ENCODE measurements at places on chromosomes 4 and X.
A peak's percentile ranks its signal among the peaks of the same experiment; 100 is the strongest.

DNA sequence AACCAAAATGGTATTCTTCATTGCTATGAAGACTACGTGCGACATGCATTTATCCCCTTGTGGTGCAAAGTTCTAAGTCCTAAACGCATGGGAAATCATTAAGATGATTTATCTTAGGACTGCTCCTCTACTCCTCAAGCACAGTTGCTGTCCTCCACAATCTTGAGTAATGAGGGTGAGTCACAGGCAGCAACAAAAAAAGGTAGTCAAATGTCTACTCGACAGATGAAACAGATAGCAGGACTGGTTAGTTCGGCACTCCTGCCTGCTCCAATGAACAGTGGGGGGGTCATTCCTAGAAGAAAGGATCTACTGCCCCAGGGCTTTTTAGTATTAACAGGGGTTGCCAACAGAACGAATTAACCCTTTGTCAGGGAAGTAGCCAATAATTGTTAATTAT lies 233.7 kb upstream of the FGF13 start:
- DNase-seq: no peak

DNA sequence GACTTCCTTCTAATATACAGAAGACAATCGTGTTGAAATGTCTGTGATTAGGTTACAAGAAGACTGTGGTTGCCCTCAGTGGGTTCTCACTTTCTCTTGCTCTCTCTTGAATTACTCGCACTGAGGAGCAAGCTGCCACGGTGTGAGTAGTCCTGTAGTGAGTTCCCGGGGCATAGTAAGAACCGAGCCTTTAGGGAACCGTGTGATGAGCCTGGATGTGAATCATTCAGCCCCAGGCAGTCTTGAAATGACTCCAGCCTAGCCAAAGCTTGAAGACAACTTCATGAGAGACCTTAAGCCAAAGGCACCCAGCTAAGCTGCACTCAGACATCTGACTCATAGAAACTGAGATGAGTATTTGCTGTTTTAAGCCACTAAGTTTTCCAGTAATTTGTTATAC lies 292.7 kb downstream of the SPOCK3 start:
- peak; percentile 63 for DNase-seq

DNA sequence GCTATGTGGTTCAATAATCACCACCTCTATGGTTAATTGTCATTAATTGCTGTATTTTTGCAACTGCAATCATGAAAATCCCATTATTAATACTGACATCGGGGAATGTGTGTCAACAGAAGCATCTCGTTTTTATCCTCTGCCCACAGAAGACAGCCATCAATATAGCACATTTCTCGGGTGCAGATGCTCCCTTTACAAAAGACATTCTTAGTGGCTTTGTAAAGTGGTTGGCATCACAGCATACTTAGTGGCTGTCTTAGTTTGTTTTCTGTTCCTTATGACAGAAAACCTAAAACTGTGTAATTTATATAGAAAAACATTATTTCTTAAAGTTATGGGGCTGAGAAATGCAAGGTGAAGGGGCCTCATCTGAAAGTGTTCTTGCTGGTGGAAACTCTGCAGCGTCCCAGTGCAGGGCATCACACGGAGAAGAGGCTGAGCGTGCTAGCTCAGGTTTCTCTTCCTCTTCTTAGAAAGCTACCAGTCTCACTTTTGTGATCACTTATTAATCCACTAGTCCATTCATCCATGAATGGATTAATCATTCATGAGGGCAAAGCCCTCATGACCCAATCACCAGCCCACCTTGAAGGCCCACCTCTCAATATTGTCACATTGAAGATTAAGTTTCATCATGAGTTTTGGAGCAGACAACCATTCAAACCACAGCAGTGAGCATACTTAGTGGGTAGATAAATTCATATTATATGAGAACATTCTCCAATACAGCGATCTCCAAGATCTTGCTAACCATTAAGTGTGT lies 1067.7 kb upstream of the PABPC4L start:
- DNase-seq: no peak

DNA sequence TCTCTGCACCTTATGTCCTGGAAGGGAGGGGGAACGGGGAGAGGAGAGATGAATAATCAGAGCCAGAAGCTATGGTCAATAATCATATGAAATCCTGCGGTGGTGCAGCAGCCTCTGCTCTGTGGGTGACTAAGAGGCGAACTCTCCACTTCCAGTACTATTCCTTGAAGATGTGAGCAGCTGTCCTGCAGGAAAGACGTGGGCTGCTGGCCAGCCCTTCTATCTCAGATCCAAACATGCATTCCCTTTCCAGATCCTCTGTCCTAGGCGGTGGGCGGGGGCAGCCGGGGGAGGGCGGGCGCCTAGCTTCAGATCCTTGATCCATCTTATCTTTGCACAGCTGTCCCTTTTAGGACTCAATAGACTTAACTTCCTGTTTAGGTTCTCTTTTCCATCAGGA lies 34.5 kb downstream of the SPINK2 start:
- DNase-seq: no peak

- DNase-seq: no peak
Observed at GRCh38 chrX:96449191-96449590, 235.5 kb upstream of the DIAPH2 start.

DNA sequence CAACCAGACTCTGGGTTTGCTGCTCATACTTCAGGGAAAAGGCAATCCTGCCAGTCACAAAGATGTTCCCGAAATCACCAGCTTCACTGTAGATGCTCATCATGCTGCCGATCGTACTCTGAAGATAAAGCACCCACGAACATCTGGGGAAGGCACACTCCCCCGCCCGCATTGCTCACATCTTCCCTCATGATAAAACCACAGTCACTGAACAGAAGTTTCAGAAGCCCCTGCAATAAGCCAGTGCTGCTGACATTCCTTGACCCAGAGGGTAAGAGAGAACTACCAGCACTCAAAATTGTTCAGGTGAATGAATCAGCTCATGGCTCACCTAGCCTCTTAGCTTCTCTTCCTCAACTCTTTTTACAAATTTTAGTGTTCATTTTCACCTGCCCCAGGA lies 43.1 kb downstream of the SRPX2 start:
- DNase-seq: no peak

GRCh38 chr4:183638436-183638835 lies 20.5 kb downstream of the RWDD4 start:
- no peak for DNase-seq

DNA sequence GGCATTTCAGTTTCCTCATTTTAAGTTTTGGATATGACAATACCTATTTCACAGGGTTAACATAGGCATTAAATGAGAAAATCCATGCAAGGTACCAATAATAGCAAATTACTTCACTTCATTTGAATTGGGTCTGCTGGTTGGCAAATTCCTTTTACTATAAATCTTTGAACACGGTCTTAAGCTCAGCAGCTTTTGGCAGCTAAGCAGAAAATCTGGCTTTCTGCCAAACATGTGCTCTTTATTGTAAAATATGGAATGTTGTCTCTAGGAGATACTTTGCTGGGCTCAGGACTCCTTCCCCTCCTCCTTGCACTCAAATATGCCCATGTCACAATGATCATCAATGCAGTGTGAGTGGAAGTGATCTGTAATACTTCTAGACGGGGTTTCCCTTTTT lies 16.8 kb upstream of the DMP1 start:
- no peak for DNase-seq

DNA sequence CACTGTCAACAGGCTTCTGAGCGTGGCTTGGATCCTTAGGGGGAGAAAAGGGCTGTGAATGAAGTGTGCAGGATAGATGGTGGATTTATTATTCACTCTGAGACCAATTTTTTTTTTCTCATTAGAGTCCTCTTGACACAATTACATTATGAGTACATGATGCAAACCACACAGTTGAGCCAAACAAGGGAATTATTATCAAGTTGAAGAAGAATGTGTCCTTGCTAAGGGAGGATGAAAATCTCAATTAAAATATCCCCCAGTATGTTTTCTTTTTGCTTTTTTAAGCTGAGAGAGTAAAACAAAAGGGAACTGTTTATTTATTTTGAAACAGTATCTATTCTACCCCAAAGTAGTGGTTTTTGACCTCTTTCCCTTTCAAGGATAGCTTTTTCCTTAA lies 40.4 kb downstream of the RPS3A start:
- no peak for DNase-seq

DNA sequence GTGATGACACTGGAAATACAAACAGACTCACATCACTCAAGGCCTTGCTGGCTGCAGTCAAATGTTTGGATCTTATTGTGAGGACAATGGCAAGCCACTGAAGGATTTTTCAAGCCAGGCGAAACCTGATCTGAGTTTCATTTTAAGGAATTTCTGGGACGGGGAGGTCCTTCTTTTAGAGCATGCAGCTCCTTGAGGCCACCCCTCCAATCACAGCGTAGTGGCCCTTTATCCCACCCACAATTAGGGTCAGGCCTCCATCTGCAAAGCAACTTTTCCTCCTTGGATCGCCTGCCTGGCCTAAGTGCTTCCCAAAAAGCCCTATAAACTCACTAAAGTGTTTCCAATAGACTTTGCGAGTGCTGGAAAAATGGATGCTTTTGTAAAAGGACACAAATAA lies 115.5 kb downstream of the EFHC2 start:
- no peak for DNase-seq

DNA sequence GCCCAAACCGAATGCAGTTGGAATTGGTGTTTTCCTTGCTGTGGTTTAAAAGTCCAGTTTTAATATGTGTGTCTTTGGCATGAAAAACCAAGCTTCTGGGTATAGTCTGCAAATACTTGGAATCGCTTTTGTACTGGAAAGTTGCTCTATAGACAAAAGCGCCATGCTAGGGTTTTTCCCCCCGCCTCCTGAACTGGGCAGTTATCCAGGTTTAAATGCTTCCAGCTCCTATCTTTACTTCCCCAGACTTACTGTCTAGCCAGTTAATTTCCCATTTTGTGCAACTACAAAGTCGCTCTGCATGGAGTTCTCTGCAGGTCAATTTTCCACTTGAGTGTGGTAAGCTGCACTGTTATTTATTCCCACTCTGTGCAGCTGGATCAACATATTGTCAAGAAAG lies 2.7 kb downstream of the RASL11B start:
- DNase-seq: no peak

GRCh38 chr4:61294936-61295335 lies 94.8 kb downstream of the ADGRL3 start:
- DNase-seq: no peak

GRCh38 chr4:157961229-157961990 lies 211.4 kb downstream of the GASK1B start:
- DNase-seq: no peak

DNA sequence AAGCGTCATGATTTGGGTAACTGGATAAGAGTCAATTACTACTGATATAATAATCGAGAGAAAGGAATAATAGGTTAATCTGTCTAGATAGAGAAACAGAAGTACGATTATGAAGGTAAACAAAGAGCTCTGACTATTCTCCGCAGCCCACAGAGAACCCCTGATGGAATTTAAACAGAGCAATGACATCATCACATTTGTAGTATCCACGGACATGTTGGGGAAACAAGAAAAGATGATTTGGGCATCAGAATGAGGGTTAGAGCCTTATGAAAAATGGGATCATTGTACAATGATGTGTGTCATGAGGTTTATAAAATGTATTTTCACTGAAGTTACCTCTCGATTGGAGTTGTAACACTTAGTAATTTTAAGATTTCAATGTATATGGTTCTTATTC lies 129.9 kb downstream of the DTHD1 start:
- no peak for DNase-seq

DNA sequence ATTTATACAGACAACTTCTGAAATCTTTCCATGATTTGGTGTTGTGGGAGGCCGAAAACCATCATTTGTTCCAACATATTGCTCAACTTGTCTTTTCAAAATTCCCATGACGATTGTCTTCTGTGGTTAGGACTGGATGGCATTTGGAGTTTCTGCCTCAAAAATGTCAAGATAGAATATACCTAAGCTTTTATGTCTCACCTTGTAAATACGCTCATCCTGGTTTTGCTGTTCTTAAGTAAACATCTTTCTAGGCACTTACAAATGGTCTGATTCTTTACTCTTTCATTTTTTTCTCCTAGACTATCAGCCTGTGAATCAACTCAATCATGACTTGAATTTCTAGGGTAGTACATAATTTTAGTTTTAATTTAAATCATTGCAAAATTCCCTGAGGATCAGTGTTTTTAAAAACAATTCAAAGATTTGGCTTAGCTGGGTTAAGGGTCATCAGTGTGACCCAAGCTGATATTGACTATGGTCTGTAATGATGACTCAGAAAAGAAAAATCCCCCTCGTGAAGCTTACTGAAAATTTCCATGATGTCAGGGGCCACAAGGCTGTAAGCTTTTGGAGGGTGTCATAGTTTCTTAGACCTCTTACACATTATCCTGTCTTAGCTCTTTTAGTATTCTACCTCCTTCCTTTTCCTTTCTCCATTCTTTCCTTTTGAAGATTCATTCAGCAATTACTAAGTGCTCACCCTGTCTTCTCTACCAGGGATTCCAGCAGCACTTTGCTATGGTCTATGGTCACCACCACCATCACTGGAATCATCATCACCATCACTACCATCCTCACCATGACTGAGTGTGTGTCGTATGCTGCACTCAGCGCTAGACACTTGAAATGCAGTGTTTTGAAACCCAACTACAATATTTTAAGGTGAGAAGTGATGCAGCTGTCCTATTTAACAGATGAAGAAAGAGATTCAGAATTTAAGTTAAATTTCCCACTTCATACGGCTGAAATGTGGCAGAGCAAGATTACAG lies 124.4 kb downstream of the CPE start:
- DNase-seq: peak; percentile 6

GRCh38 chr4:5142726-5143125 lies 91.4 kb downstream of the STK32B start:
- no peak for DNase-seq
